ENCODE measurements at places on chromosomes 3 and 15.

- DNase-seq = peak; percentile 83
Measured at GRCh38 chr3:52090131-52090932, 34.0 kb upstream of the DUSP7 start.

GRCh38 chr3:37257581-37257980 lies 83.2 kb upstream of the LRRFIP2 start:
- no peak for DNase-seq

GRCh38 chr3:39101022-39101689 lies 6.3 kb downstream of the GORASP1 start:
- DNase-seq = no peak

GRCh38 chr3:155605571-155605970 lies 139.3 kb downstream of the PLCH1 start:
- DNase-seq = no peak

GRCh38 chr3:14224895-14225294 lies 46.3 kb downstream of the LSM3 start:
- DNase-seq = no peak

All from AG04449 (cell line).